ENCODE measurements at places on chromosomes 5 and 9. TPM values are rescaled to one million over a fixed set of nuclear protein-coding genes. Genes with fewer than 3 reads are reported as not detected.
A peak's percentile ranks its signal among the peaks of the same experiment; 100 is the strongest.

The ELOVL7 gene
- 9.5 TPM for total RNA-seq

DNA sequence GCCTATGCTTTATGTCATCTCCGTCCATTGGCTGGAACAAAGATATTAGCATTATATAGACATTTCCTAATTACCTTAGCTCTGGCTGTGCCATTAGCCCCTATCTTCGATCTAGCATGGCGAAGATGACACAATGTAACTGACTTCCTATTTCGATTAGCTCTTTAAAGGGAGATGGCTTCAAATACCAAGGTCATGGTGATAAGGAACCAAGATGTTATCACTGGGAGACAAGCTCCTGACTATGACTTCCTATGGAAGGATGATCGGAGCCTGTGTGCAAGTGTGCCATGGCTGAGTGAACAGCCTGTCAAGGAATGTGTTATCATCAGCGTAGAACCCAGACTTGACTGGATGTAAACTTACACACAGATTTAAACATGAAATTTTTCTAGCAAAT is 602.1 kb downstream of the PSAT1 start:
- DNase-seq = no peak

- DNase-seq = no peak
Observed at GRCh38 chr9:100084128-100084453, 14.7 kb downstream of the ERP44 start.

DNA sequence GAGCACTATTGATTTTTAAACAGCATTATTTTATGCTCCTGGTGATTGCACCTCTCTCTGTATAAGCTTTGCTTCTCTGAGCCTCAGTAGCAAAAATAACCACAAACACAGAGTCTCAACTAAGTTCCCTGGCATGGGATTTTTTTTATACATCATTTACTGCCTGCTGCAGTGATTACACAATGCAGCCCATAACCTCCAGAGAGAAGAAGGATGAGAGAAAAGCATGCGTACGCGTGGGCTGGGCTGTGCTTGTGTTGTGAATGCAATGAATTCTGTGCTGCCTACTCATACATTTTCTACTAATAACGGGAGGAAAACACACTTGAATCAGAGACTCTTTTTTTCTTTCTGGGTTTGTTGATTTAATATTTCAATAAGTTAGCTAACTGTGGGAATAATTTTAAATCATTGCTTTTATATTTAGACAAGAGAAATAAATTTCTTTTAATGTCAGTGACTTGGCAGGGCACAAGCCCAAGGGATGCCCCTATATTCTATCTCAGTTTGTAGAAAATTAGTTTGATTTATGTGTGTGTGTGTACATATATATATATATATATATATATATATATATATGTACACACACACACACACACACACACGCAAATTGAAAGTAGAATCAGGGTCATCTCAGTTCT is 351.5 kb downstream of the MED10 start:
- DNase-seq = no peak

GRCh38 chr9:105132606-105133005 is 111.8 kb upstream of the SLC44A1 start:
- no peak for DNase-seq

DNA sequence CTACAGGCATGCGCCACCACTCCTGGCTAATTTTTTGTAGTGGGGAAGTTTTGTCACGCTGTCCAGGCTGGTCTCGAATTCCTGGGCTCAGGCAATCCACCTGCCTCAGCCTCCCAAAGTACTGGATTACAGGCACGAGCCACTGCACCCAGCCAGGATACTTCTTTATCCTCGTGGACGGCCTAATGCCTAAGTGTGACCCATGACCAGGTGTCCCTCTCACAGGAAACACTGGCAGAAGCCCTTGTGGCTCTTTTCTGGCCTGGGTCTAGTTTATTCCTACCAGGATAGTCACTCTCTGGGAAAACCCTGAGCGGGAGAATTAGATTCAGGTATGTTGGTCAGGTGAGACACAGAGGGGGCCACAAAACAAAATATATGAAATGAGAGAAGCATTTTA is 90.4 kb downstream of the PJA2 start:
- no peak for DNase-seq

The RMND5B gene
- total RNA-seq = 37.5 TPM

DNA sequence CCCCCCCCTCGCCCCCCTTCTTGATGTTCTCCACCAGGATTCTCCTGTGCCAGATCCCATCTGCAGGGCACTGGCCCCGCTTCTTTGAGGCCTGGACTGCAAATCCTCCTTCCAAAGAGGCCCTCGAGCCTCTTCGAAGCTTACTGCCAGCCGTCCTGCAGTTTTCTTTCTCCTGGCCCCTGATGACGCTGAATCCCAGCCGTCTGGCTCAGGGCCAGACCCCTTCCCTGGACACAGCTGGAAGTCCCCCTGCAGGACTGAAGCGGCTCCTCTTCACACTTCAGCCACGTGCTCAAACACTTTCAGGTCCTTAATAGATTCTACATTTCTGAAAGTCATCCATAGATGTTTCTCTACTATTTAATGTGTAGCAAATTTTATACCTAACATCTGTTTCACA is 121.5 kb downstream of the EHMT1 start:
- no peak for DNase-seq

GRCh38 chr5:96302174-96302738 is 130.8 kb downstream of the PCSK1 start:
- no peak for DNase-seq

DNA sequence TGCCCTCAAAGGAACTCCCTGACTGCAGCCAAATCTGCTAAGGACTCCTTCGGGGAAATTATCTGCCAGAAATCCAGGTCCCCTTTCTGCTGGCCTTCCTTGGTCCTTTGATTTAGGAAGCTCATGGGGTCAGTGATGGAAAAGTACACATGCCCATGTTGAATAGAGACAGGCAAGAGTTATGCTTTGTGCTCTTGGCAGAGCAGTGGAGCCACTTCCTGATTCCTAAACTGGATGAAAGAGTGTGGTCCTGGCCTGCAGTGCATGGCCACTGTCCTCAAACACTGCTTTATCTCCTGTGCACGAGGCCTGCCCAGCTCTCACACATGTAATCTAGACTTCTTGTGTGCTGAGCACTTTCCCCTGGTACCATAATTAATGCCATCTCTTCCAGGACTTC is 2.0 kb upstream of the EBF1 start:
- DNase-seq = no peak

GRCh38 chr9:137029058-137029936 is 1.3 kb upstream of the ABCA2 start:
- peak; percentile 74 for DNase-seq

- DNase-seq = no peak
Observed at GRCh38 chr9:37468620-37469019, 3.4 kb upstream of the ZBTB5 start.

DNA sequence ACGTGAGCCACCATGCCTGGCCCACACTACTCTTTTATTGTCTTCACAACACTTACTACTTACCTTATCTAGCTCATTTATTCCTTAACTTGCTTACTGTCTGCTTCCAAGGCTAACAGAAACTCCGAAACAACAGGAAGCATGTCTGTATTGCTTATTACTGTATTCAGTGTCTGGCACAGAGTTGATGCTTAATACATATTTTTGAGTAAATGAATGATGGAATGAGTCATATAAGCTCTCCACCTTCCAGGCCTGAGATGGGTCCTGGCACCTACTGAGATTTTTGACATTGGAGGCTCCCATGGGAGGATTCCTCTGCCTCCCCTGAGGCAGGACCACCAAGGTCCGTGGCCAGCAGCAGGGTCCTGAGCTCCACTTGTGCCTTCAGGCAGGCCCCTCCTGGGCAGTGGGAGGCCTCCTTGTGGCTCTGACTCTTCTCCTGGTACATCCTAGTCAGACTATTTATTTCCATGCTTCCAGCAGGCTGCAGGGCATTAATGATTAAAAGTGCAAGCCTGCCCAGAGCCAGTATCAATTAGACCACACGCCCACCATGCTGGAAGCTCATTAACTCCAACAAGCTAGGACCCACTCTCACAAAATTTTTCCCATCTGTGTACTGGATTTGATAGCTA is 76.5 kb upstream of the CTNNA1 start:
- no peak for DNase-seq

The BRINP1 gene
- total RNA-seq = 0.37 TPM

DNA sequence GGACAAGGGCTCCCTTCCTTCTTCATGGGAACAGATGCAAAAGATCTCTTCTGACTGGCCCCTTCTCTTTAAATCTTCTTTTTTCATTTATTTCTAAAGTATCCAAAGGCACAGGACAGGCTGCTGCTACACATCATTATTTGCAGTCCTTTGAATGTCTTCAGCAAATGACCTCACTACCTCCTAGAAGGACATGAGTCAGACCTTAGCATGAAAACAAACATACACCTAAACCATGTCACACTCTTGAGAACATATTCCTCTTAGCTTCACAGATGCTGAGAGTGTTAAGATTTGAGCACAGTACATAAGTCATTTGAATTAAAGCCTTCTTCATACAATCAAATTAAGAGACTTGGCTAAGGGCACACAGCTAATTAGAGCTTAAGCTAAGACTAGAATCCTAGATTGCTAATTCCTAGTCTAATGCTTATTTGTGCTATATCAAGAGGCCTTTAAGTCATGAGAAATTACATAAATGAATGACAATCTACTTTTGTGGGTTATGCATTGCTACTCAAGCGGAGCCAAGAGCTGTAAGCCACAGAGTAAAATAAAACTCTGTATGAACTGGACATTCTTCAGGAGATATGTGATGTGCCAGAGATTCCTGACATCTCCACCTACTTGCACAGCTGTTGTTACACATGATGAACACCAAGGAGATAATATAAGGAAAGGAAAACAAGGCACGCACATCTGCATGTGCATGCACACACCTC is 109.1 kb upstream of the PTGER4 start:
- DNase-seq = no peak

DNA sequence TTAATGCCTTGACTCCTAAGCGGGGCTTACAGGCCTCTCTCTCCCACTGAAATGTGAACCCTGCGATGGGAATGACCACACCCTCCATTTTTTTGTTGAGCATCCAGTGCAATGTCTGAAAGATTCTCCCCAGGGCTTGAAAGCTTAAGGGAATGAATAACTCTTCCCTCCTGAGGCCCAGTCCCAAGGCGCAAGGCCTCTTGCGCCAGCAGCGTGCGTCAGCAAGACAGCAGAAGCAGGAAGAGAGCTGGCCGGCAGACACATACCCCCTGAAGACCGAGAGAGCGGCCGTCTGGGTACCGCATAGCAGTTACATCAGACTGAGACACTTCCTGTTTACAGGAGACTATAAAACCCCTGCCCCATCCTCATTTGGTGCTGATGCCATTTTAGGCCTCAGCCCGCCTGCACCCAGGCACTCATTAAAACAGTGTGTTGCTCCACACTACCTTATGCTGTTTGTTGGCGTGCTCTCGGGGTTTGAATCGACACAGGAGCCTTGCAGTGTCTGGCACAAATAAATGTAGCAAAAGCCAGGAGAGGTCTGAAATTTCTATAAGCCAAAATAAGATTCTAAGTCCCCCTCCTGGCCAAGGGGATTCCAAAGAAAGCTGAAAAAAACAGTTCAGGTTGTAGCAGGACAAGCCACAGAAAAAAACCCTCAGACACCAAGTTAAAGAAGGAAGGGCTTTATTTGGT is 62.3 kb downstream of the GDNF start:
- no peak for DNase-seq

DNA sequence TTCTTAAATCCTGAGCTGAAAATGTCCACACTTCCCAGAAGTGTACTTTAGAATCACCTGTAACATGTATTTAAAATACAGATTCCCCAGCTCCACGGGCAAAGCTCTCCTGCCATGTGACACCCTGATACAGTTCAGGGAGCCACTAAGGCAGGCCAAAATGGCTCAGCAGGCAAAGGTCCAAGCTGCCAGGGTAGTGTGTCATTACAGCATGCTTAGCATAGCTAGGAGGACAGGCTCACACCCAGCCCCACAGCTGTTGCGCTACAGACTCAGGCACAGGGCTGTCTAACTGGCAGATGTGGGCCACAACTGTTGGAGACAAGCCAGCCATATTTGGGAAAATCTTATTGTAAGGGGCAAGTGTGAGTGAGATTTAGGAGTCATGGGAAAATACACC is 73.0 kb downstream of the C9orf85 start:
- no peak for DNase-seq

The SPATA31C1 gene
- total RNA-seq = not detected

The PCDHB3 gene
- total RNA-seq = 1.8 TPM

The FBXW5 gene
- total RNA-seq = 242 TPM

The MACIR gene
- 27.7 TPM for total RNA-seq

The CHSY3 gene
- 3.2 TPM for total RNA-seq

DNA sequence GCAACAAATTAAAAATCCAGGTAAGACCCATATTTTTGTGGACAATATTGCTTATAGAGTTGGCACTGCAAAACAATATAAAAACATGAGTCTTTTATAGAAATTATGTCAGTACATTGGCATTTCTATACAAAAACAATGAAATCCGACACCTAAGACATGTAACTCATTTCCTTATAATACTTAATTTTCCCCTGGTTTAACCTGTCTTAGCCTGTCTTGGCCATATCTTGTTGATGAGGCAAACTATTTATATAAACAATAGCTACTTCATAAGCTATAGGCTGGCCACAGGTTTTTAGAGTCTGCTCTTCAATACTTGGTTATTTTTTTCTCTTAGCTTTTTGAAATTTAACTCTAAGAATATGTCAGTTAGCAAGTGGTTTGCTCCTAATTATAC is 44.7 kb upstream of the IZUMO3 start:
- no peak for DNase-seq

GRCh38 chr9:13090628-13091027 is 188.9 kb downstream of the MPDZ start:
- no peak for DNase-seq

DNA sequence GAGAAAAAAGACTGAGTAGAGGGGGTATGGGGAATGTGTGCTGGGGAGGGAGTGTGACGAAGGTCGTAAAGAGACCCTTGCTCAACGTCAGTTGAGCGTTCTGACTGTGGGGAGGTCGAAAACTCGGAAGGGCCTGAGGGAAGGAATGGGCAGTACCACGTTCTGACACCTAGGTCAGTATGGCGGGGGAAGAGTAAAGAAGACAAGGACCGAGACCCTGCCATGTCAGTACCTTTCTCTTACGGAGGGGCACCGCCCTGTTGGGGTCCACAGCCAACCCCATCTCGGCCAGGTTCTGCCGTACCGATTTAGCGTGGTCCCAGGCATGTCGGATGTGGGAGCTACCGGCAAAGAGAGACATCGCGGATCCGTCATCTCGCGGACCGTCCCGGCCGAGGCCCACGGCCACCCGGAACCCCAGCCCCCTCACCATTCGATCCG is 375 bp downstream of the NOP16 start:
- no peak for DNase-seq

GRCh38 chr5:149781612-149782011 is 51.5 kb downstream of the PPARGC1B start:
- DNase-seq = no peak

- no peak for DNase-seq
Observed at GRCh38 chr5:39195198-39195826, 24.1 kb downstream of the FYB1 start.

The GABRA6 gene
- not detected for total RNA-seq

- DNase-seq = no peak
Observed at GRCh38 chr5:175351126-175351525, 92.9 kb downstream of the DRD1 start.

The FOXD4 gene
- 0.48 TPM for total RNA-seq

The PCDHAC1 gene
- 2.1 TPM for total RNA-seq

DNA sequence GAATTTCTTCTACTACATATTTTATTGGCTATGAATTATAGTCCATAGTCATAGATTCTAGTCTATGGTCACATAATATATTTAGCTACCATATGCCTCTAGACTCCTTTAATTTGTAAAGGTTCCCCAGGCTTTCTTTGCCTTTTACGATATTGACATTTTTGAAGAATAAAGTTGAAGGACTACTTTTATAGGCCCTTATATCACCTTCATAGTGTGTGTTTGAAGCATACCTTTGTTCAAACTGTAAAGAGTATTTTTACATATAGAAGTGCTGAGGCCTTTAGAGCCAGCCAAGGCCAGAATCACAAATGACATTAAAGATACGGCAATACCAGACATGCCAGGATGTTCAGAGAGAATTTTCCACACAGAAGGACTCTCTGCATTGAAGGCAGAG is 147.0 kb downstream of the GABRG2 start:
- no peak for DNase-seq

Measured in omental fat pad (tissue), 4 donors.